HS-27A (cell line): ENCODE measurements at places on chromosomes 1 and 21.

- DNase-seq: no peak
Measured at GRCh38 chr1:94106716-94107115, 14.2 kb downstream of the ABCA4 start.

- DNase-seq: no peak
Measured at GRCh38 chr1:3596663-3597598, 14.4 kb downstream of the MEGF6 start.

- DNase-seq: no peak
Measured at GRCh38 chr1:29883411-29883832, 647.1 kb downstream of the PTPRU start.

GRCh38 chr1:22916471-22916820, 56.2 kb downstream of the LACTBL1 start:
- DNase-seq: no peak

- no peak for DNase-seq
Measured at GRCh38 chr1:14142397-14143100, 442.6 kb downstream of the PRDM2 start.

DNA sequence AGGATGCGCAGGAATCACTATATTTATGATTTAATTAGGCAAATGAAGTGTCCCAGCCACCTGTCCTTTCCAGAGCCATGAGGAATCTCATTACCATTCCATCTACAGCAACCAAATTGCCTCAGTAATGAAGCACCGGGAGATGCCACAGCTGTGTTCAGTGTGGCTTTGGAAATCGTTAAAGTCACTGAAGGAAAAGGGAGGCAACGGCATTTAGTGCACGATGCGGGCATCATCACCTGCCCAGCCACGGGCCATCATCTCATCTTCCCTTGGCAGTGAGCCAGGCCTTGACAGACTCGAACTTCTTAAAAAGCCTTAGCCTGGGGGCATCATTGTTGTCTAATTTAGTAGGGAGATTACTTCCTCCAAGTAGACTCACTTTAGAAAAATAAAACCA, 67.8 kb downstream of the CNIH3 start:
- DNase-seq: no peak

DNA sequence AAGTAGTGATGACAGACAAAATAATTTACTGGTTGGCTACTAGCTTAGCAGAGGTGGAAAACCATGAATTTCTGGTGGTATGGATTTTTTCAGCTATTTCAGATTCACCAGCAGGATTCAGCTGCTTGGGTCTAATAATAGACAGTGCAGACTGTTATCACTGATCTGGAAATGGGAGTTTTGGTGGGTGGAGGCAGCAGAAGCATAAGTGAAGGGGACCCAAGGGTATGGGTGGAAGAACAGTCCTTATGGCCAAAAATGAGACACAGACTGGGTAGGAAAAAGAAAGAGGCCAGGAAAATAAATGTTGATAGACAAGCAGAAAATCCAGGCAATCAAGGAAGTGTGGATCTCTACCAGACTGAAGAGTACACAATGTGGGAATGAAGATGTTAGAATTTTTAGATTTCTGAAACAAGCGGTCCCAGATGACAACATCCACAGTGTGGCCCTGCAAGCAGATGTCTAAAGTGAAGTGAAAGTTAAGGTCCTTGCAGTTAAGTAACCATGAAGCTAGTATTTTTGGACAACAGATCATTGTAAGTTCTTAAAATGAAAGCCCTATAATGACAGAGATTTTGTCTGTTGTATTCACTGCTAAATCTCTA, 24.7 kb downstream of the LYST start:
- no peak for DNase-seq

DNA sequence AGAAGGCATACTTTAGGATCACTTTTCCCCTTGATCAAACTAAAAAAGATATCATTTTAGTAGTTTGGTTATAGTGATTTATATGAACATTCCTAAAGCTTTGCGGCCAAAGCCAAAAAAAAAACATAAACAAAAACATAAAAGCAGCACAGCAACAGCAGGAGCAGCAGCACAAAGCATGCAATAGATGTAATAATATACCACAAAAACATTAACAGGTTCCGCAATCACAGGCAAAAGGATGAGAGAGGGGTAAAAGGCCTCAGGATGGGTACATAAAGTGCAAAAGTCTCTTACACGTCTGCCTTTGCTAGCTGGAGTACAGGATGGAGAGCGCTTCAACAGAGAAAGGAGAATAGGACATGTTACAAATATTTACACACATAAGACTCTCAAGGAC, 119.0 kb downstream of the COQ8A start:
- DNase-seq: no peak

DNA sequence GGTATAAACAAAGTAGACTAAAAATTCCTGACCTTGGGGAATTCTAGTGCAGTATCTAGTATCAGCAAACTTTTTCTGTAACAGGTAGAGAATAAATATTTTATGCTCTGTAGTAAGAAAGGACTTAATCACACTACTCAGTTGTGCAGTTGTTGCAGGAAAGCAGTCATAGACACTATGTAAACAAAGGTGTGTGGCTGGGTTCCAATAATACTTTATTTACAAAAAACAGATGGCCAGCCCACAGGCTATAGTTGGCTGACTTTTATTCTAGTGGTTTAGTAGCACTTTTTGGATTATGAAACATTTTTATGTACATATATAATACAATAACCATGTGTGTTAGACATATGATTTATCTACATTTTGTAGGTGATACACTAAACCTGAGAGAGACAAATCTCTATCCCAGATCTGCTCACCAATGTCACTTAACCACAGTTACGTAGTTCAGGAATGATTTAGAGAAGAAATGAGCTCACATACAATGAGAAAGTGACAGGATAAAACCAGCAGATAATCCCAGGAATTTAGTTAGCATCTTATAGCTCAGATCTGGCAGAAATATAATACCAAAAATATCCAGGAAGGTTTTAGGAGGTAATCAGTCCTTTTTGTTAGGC, 56.1 kb downstream of the MIER1 start:
- DNase-seq: no peak

- no peak for DNase-seq
Measured at GRCh38 chr1:46613661-46614603, 2.7 kb downstream of the MOB3C start.

DNA sequence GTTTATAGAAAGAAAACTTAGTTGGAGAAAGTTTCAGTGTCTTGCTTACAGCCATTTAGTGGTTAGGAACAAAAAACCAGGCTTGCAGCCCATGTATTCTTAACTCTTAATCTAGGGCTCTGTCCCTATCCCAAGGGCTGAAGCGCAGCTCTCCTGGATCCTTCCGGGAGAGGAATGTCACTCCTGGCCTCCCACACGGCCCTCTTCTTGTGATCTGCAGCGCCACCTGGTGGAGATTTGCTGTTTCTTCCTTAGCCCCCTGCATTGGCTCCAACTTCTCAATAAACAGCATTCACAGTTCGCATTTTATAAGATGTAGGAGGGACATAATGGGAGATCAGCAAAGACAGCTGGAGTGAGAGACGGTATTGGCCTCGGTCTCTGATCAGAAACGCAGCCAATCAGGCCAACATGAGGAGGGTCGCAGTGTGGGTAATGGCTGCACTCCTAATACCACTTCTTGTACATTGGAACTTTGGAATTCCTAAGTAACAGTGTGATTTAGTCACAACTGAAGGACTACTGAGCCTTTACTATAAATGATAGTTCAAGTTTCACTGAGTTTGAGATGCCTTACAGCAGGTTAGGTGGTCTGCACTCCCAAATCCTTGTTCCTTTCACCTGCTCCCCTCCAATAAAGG, 283.4 kb downstream of the ASTN1 start:
- DNase-seq: peak; percentile 22

GRCh38 chr1:164183854-164184635, 374.9 kb upstream of the PBX1 start:
- no peak for DNase-seq

- DNase-seq: no peak
Measured at GRCh38 chr1:171140401-171140800, 44.7 kb upstream of the FMO2 start.

- no peak for DNase-seq
Measured at GRCh38 chr1:76807543-76808260, 59.6 kb upstream of the ST6GALNAC5 start.

DNA sequence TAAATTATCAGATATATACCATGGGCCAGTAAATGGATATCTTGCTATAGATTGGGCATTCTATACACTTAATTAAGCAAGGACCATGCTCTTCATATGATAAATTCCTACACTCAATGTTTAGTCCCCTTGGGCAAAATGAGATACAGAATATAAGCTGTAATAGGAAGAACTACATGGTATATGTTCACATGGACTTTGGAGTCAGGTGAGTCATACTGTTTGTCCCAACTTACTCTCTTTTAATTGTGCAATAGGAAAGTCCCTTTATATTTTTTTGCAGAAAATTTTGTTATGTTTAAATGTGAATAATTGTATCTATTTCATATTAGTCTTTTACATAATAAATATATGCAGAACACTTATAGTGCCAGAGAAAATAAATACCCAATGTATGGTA, 820.2 kb upstream of the ADAMTS5 start:
- DNase-seq: no peak

GRCh38 chr1:15886611-15887167, 39.2 kb downstream of the SPEN start:
- no peak for DNase-seq

DNA sequence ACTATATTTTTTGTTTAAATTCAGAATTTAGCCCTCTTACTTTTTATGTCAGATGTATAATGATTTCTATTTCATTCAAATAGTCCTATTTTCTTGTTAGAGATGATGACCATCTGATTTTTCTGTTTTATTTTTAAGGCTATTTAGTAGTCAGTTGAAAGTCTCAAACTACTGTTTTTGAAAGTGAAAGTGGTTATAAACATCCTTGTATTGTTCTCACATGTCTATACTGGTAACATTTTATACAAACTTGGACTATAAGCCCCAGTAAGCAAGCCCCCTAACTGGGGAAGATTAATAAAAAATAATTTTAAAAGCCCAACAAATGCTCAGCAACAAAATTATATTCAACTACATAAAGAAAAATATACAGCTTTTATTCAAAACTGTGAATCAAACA, 271.3 kb upstream of the RGS18 start:
- DNase-seq: no peak

GRCh38 chr1:40899230-40899870, 37.2 kb upstream of the CITED4 start:
- no peak for DNase-seq

DNA sequence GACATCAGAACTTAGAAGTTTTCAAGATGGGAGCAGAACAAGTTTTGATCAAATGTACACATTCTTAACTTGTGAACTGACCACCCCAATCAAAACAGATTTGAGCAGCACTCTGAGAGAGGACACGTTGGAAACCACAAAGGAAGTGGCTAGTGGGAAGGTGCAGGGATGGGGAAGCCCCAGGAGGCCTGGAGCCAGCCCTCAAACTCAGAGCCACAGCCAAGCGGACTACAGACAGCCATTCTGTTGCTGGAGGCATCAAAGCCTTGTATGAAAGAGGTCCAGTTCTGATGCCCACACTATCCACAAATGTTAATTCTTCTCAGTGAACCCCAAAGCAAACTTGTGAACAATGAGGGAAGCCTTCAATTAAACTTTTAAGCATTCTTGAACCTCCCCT, 143.6 kb upstream of the RAB4A start:
- no peak for DNase-seq
